ENCODE measurements at places on chromosomes 11 and 22.

DNA sequence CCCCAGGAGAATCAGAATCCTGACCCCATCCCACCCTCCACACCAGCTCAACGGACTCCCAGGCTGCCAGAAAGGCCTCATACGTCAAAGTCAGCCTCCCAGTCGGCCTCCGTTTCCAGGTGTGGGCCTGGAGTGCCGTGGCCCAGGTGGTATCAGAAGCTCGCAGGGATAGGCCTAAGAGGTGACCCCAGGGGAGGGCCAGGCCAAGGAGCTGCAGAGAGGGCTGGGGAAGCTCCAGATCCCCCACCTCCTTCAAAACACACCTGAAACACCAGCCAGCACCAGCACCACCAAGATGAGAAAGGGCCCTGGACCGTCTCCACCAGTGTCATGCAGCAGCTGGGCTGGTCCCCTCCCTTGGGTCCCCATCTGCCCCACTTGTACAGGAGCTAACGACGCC is 20.3 kb downstream of the ASCL2 start:
- peaks cover 18% of the 10 kb centered on the region for H3K27me3 ChIP-seq
- no peaks in the 10 kb centered on the region for H3K4me1 ChIP-seq
- no peak for DNase-seq
- no peaks in the 10 kb centered on the region for H3K36me3 ChIP-seq
- no peak overlapping the region for H3K27ac ChIP-seq

- peaks cover 18% of the 10 kb centered on the region for H3K4me1 ChIP-seq
- no peak for DNase-seq
- no peak overlapping the region for H3K4me3 ChIP-seq
These were observed 11.0 kb upstream of the CACNA1I start for GRCh38 chr22:39559456-39560105.

- no peak for DNase-seq
- H3K36me3 ChIP-seq, result no peaks in the 10 kb centered on the region
- H3K27me3 ChIP-seq, result no peaks in the 10 kb centered on the region
- no peak overlapping the region for H3K27ac ChIP-seq
- H3K4me3 ChIP-seq, result no peak overlapping the region
These were observed 81.6 kb downstream of the LRRC4C start for GRCh38 chr11:41377709-41378394.

GRCh38 chr11:34417202-34417601 is 21.5 kb upstream of the CAT start:
- no peak for DNase-seq
- H3K36me3 ChIP-seq, result no peaks in the 10 kb centered on the region
- H3K27me3 ChIP-seq, result no peaks in the 10 kb centered on the region
- H3K27ac ChIP-seq, result no peak overlapping the region
- H3K4me3 ChIP-seq, result no peak overlapping the region
- H3K4me1 ChIP-seq, result peaks cover 3% of the 10 kb centered on the region

GRCh38 chr11:86068138-86068871 is 579 bp downstream of the PICALM start:
- H3K27ac ChIP-seq, result peak overlapping the region; percentile 97
- no peaks in the 10 kb centered on the region for H3K27me3 ChIP-seq
- H3K36me3 ChIP-seq, result no peaks in the 10 kb centered on the region
- DNase-seq, result peak; percentile 75

All from stomach (tissue), 19 donors.